Tibial artery (tissue), 4 donors: ENCODE measurements at places on chromosomes 11 and 22.

DNA sequence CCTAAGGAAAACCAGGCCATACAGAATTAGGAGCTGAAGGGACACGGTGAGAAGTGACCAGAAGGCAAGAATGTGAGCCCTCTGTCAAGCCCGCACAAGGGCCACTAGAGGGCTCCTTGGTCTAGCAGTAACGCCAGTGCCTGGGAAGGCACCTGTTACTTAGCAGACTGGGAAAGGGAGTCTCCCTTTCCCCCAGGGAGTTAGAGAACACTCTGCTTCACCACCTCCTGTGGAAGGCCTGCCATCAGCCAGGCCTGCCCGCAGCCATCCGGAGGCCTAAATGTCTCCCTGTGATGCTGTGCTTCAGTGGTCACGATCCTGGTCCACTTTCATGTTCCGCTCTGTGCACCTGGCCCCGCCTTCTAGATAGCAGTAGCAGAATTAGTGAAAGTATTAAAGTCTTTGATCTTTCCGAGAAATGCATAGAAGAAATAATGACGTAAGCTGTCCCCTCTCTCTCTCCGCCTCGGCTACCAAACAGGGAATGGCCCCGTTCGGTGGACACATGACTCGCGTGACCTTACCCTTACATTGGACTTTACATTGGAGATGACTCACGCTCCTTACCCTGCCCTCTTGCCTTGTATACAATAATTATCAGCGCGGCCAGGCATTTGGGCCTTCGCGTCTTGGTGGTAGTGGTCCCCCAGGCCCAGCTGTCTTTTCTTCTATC is 10.7 kb upstream of the GSTP1 start:
- DNase-seq: peak; percentile 41

DNA sequence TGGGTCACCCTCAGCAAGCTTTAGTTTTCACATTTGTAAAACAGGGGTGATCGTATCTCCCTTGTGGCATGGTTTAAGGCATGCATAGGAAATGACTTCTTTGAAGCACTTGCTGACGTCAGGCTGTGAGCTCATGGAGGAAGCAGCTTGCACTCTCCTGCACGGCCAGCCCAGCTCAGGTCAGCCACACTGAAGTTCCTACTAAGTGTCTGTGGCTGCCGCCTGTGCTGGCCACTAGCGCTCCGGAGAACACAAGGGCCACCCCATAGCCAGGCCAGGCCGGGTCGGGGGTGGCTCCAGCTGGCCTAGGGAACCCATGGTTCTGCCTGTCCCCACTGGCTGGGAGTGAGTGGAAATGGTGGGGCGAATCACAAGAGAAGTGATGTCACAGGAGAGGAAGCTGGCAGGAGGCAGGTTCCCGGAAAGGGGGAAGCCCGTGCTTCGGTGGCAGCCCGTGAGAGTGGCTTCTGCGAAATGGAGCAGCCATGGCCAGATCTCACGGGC is 28.2 kb downstream of the KCTD17 start:
- DNase-seq: no peak

DNA sequence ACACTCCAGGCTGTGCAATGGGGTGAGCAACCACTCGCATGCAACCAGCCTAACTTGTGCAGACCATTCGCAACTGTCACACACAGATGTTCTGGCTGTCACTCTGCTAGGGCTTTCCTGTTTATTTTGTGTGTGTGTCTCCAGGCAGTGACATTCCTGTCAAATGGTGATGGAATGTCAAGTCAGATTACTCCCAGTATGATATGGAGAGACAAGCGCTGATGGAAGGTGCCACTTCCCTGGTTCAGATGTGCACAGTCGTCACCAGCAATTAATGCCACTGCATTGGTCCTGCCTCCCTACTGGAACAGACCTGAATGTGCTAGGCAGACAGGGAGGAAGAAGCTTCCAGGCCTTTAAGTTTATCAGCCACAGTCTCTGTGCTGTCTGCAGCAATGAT is 442.4 kb upstream of the ISX start:
- no peak for DNase-seq

- no peak for DNase-seq
Measured at GRCh38 chr11:44300844-44301563, 8.9 kb downstream of the ALX4 start.

GRCh38 chr22:24445481-24446259 is 18.3 kb downstream of the ADORA2A start:
- DNase-seq: peak; percentile 45

- DNase-seq: no peak
Measured at GRCh38 chr11:126809514-126810289, 190.9 kb downstream of the KIRREL3 start.

- DNase-seq: peak; percentile 92
Measured at GRCh38 chr22:27213766-27214581, 556.6 kb downstream of the MIAT start.
